Activated naive CD8-positive, alpha-beta T cell treated with anti-CD3 and anti-CD28 coated beads, Interleukin-2, amount 50 U/mL, for 24 hours (primary cell): ENCODE measurements at places on chromosomes 12 and 14.

DNA sequence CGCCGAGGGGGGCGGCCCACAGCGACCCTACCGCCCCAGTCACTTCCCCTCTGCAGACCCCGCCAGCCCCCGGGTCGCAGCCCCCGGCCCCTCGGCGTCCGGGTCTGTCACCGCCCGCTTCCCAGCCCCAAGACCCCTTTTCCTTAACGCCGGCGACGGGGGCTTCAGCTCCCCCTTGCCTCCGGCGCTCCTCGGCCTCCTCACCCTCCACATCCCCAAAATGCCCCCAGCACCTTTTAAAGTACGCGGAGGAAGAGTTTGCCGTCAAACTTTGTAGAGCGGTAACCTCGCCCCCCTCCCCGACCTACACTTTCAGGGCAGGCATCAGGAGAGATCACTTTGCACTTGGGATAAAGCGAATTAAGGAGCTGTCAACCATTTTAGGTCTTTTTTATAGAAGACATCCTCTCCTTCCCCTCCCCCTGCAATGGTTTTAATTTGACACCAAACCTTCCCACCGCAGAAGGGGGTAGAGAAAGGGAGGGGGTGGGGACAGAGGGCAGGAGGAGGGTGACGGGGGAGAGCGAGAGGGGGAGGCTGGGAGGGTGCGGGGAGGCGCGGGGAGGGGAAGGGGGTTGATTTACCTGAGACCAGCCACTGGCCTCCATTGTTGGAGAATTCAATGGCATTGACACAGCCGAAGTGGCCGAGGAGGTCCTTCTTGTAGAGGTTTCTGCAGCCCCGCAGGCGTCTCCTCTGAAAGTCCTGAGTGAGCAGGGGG lies 578 bp downstream of the DCAF5 start:
- H3K27ac ChIP-seq = peak overlapping the region; percentile 84
- H3K36me3 ChIP-seq = peaks cover 11% of the 10 kb centered on the region
- no peaks in the 10 kb centered on the region for H3K27me3 ChIP-seq
- DNase-seq = no peak
- peak overlapping the region; percentile 92 for H3K4me3 ChIP-seq
- peaks cover 43% of the 10 kb centered on the region for H3K4me1 ChIP-seq

GRCh38 chr12:92927055-92927435 lies 2.0 kb downstream of the EEA1 start:
- peak; percentile 54 for DNase-seq
- H3K27ac ChIP-seq = peak overlapping the region; percentile 95
- H3K36me3 ChIP-seq = peaks cover 12% of the 10 kb centered on the region
- H3K4me1 ChIP-seq = peaks cover 52% of the 10 kb centered on the region
- peak overlapping the region; percentile 79 for H3K4me3 ChIP-seq

DNA sequence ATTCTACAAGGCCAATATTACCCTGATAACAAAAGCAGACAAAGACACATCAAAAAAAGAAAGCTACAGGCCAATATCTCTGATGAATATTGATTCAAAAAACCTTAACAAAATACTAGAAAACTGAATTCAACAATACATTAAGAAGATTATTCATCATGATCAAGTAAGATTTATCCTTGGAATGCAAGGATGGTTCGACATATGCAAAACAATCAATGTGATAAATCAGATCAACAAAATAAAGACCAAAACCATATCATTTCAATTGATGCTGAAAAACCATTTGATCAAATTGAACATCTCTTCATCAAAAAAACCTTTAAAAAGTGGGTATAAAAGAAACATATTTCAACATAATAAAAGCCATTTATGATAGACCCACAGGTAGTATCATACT lies 117.3 kb downstream of the CPNE8 start:
- no peak overlapping the region for H3K27ac ChIP-seq
- no peaks in the 10 kb centered on the region for H3K4me1 ChIP-seq
- no peak for DNase-seq
- H3K4me3 ChIP-seq = no peak overlapping the region

GRCh38 chr12:45768194-45768593 lies 38.7 kb downstream of the ARID2 start:
- no peak overlapping the region for H3K4me3 ChIP-seq
- no peaks in the 10 kb centered on the region for H3K27me3 ChIP-seq
- no peak for DNase-seq

GRCh38 chr12:105922670-105923102 lies 216.1 kb downstream of the NUAK1 start:
- H3K36me3 ChIP-seq = no peaks in the 10 kb centered on the region
- no peak overlapping the region for H3K27ac ChIP-seq
- H3K27me3 ChIP-seq = peaks cover 2% of the 10 kb centered on the region
- no peak for DNase-seq
- H3K4me3 ChIP-seq = no peak overlapping the region

DNA sequence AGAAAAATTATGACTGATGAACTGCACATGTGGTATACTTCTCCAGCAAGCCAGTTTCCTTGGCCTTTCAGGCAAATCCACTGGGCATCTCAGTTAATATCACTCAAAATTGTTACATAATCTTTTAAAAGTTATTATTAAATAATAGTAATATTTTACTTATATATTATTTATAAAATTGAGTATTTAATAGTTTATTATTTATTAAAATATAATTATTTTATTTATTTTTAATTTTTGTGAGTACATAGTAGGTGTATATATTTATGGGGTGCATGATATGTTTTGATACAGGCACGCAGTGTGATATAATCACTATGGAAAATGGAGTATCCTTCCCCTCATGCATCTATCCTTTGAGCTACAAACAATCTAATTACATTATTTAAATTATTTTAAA lies 384.1 kb upstream of the LRFN5 start:
- H3K4me1 ChIP-seq = no peaks in the 10 kb centered on the region
- DNase-seq = no peak
- H3K27ac ChIP-seq = no peak overlapping the region
- peaks cover 1% of the 10 kb centered on the region for H3K27me3 ChIP-seq
- H3K36me3 ChIP-seq = no peaks in the 10 kb centered on the region

GRCh38 chr12:27907766-27908165 lies 64.8 kb downstream of the PTHLH start:
- H3K27me3 ChIP-seq = peaks cover 15% of the 10 kb centered on the region
- H3K4me3 ChIP-seq = no peak overlapping the region
- no peaks in the 10 kb centered on the region for H3K36me3 ChIP-seq
- H3K4me1 ChIP-seq = no peaks in the 10 kb centered on the region
